EL (cell line): ENCODE measurements at places on chromosomes 13 and 19.

DNA sequence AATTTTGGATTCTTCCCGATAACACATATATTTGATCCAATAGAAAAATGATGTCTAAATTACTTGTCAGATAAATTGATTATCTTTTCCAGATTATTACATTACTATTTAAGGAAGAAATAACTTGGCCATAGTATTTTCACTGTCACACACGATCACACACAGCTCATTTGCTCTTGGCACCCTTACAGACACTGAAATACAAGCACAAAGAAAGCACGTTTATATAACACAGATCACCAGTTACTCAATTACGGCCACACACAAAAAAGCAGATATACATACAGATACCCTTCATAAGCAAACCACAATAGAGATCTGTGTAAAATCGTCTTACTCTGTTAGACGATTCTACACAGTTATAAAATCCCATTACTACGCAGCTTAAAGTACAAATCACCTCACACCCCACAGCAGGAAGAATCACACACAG is 716 bp upstream of the ZNF420 start:
- DNase-seq = no peak

- DNase-seq = no peak
These were observed 96.1 kb downstream of the FRY start for GRCh38 chr13:32127691-32128090.

GRCh38 chr13:73715114-73715910 is 418.9 kb downstream of the KLF12 start:
- no peak for DNase-seq

DNA sequence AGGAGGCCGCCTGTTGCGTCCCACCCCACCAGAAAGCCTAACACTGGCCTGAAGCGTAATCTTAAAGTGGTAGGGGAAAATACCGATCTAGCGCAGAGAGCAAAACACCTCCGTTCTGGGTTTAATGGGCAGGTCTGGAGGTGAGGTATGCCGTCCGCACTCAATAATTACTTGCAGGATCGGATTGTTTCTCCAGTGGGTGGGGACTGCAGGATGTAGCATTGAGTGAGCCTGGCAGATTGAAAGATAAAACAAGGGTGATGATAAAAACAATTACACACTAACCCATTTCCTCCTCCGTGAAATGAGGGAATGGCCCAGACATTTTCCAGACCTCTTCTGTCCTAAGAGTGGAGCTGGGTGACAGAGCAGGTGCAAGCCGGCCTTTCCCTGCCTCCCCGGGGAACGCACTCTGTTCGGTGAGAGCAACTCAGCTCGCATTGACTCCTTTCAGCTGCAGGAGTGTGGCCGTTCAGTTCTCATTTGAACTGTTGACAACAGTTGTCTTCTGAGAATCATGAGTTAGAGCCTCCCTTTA is 110.2 kb upstream of the DOCK9 start:
- DNase-seq = no peak

- no peak for DNase-seq
These were observed 2695.8 kb downstream of the PCDH9 start for GRCh38 chr13:64534302-64534701.

DNA sequence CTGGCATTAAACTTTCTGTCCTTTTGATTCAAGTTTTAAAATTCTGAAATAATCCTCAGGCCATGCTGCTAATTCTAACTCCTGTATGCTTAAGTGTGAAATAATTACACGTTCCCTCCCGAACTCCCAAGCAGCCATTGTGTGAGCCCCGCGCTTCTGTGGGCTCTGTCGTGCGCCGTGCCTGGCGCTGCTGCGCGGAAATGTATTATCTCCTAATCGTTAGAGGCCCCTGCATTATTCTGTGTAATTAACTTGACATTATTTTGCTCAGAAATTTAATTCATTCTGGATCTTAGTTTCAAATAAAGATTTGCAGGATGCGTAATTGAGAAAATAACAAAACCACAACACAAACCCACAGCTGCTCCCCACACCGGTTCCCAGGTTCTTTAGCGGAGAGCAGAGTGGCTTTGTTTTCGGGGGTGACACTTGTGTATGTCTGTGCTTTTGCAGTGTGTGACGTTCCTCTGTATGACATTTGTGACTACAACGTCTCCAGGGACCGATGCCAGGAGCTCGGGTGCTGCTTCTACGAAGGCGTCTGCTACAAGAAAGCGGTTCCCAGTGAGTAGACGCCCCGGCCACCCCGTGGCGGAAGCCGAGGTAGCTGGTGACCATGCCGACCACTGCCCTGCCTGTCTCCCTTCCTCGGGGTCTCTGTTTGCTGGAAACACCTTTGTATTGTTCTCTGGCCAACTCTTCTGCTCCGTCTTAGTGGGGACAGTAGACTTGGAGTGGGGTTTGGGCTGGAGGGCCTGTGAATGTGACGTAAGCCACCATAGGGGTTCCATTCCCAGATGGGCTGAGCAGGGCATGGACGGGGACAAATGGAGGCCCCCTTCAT is 7.5 kb downstream of the TEX29 start:
- no peak for DNase-seq

- no peak for DNase-seq
These were observed 10.9 kb downstream of the TMEM255B start for GRCh38 chr13:113769881-113770280.

DNA sequence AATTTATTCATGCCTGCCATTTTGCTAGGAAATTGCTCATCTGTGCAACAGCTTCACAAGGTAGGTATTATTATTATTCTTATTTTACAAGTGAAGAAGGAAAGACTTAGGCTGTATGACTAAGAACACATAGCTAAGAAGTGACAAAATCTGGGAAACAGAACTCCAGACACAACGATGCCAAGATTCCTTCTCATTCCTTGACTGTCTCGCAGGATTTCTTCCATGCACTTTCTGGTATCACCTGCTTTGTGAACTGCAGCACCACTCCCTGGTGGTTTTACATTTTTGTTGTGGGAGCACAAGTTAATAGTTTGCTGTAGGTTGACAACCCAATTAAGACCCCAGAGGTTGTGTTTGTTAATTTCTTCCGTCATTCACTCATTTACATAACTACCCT is 188.5 kb downstream of the LACC1 start:
- DNase-seq = peak; percentile 61

DNA sequence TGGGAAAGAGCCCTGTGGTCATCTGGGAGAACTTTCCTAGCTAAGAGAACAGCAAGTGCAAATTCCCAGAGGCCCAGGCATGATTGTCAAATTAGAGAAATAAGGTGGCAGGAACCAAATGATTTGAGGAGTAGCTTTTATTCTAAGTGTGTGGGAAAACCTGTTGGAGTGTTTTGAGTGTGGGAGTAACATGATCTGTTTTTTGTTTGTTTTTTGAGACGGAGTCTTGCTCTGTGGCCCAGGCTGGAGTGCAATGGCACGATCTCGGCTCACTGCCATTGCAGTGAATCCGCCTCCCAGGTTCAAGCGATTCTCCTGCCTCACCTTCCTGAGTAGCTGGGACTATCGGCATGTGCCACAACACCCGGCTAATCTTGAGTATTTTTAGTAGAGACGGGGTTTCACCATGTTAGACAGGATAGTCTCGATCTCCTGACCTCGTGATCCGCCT is 2.4 kb downstream of the SAE1 start:
- no peak for DNase-seq

DNA sequence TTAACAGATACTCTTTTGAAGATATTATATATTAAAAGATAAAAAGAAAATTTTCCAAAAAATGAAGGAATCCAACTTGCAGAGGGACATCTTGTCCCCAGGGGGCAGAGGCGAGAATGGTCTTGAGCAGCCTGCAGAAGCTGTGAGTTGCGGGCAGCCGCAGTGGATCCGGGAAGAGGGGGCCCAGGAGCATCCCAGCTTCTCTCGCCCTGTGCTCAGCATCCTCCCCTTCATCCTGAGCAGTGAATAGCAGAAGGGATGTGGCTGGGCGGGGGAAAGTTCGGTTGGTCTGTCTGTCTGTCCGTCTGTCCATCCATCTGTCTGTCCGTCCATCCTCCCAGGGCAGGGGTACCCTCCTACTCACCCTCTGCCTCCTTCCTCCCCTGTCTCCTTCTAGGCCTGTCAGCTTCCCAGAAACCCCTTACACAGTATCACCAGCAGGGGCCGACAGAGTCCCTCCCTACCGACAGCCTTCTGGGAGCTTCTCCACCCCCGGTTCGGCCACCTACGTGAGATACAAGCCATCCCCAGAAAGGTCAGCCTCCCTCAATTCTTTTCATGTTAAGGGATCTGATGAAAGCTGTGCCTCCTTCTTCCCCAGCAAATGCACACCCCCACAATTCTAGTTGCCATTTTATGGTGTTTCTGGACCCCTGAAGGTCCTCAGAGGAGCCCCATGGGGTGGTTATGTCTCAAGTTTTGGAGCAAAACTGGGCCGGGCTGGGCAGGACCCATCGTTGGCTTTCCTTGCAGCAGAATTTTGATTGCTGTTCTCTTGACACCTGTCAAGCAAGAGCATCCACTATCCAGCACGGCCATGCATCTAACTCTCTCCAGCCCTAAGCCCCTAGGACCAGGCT is 81.6 kb downstream of the DPF1 start:
- DNase-seq = peak; percentile 47

- DNase-seq = no peak
These were observed 1146.9 kb downstream of the OLFM4 start for GRCh38 chr13:54175466-54175865.

DNA sequence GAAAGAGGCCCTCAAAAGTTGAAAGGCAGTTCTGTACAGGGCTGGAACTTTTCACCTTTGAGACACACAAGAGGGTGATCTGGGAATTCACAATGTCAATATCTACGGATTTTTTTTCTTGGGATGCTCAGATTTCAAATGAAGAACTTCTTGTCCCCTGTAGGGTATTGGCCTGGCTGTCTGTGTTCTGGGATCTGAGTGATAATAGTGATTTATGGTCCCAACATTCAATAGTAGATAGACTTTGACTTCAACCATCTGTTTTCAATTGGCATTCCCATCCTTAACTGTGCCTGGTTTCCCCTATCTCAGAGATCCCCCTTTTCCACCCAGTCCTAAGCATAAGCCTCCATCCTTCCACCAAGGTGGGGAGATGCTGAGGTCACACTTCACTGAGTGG is 274.1 kb downstream of the COG6 start:
- DNase-seq = no peak

- DNase-seq = no peak
These were observed 22.5 kb upstream of the COG6 start for GRCh38 chr13:39632994-39633393.

DNA sequence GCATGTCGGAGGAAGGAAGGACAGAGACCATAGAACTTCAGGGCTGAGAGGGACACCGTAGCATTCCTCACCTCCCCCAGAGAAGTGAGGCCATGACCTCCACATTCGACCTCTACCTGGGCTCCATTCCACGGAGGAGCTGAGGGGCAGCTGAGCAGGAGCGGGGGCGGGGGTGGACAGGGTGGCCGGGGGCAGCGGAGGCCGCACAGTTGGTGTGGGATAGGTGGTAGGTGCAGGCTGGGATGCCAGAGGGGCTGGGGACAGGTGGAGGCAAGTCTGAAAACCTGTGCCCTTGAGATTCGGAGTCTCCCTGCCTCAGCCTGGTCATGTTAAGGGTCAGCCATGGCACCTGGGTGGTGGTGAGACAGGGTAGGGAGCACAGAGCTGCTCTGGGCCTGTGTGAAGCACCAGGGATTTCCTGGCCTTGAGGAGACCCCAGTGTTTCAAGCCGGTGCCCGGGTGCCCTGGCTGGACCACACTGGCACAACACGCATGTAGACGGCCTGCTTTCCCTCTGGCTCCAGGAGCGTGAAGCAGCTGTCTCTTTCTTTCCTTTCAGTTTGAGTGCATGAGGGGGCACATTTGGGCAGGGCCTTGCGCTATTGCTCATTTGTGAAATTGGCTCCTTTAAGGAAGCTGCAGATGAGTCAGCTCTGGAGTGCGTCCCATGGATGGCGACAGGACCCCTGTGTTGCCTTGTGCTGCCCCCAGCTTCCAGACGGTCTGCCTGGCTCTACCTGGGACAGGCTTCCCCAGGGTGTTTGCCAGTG is 51.8 kb downstream of the TSSK6 start:
- DNase-seq = peak; percentile 51

DNA sequence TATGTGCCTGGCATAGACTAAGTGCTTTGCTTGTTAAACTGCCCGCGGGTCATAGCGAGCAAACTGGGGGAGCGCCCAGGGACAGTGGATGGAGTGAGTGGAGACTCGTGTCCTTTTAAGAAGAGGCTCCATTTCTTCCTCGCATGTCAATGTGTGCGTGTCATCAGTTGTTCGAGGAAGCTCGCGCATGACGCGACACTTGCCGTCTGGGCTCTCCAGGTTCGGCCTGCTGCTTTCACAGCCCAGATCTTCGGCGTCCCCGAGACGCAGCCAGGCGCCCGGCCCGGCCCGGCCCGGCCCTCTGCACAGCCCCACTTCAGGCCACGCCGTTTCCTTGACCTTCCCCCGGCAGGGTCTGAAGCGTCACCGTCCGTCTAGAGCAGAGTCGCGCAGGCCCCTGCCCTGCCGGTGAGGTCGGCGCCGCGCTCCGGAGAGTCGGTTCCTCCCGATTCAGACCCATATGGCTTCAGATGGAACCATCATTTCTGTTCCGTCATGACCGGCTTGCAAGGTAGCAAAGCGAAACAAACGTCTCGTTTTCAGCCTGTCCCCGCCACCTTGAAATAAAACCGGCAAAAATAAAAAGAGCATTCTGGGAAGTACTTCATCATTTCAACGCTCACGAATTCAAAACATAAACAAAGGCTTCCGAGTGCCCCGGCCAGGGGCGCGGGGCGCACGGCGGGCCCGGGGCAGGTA is 599 bp upstream of the ARHGEF7 start:
- DNase-seq = peak; percentile 43

GRCh38 chr13:23518231-23518630 is 52.0 kb upstream of the TNFRSF19 start:
- no peak for DNase-seq

- DNase-seq = no peak
These were observed 1608.8 kb upstream of the PCDH20 start for GRCh38 chr13:63024458-63024857.

- DNase-seq = peak; percentile 96
These were observed 45.4 kb downstream of the SMIM24 start for GRCh38 chr19:3434630-3435553.

GRCh38 chr19:15422296-15423075 is 3.7 kb upstream of the AKAP8L start:
- no peak for DNase-seq

DNA sequence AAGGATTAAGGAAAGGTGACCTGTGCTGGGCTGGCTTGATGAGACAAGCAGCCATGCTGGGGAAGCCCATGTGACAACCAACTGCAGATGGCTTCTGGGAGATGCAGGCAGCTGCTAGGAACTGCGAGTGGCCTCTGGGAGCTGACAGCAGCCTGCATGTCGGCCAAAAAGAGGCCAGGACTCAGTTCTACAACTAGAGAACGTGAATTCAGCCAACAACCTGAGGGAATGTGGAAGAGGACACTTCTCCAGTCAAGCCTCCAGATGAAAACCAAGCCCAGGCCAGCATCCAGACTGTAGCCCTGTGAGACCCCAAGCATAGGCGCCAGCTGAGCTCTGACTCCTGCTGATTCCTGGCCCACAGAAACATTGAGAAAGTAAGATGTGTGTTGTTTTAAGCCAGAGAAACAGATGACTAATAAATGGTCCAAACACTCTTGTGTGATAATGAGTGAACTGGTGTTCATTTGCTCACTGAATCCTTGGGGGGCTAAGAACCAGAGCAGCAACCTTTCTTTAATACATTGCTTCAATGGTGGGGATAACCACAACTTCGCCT is 45.0 kb downstream of the SLC7A1 start:
- DNase-seq = no peak

- DNase-seq = no peak
These were observed 28.3 kb downstream of the CCL25 start for GRCh38 chr19:8080832-8081231.

GRCh38 chr13:48235341-48236135 is 2.5 kb downstream of the ITM2B start:
- peak; percentile 62 for DNase-seq
